ENCODE measurements at places on chromosomes 7 and 10.

- DNase-seq: no peak
Measured at GRCh38 chr7:90968871-90969270, 295.4 kb upstream of the FZD1 start.

GRCh38 chr7:901388-902154 is 25.2 kb downstream of the GET4 start:
- DNase-seq: peak; percentile 94

DNA sequence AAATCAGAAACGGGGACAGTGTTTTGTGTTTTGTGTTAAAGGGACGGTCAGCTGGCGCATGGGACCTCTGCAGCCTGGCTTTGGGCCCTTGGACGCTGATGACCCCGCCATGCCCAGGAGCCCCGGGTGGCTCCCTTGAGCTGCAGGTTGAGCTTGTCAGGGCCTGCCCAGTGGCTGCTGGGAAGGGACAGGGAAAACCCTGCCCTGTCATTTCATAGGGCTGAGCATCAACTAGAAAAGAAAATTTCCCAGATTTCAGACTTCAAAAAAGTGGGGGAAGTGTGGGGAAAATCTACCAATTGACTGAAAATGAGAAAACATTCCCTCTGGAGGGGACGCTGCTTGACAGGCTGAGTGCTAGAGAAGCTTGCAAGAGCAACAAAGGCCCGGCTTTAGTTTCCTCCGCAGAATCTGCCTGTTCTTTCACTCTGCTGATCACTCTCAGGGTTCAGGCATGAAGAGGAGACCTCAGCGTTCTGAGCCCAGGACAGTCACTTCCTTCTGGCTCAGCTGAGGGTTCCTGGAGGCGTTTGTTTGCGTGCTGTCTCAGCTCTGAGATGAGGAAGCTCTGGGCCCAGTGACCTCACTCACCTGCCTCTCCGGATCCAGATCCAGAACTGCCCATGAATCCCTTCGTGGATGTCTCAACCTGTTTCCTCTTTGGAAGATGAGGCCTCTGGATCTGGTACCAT is 18.6 kb upstream of the DNAJB6 start:
- DNase-seq: no peak

DNA sequence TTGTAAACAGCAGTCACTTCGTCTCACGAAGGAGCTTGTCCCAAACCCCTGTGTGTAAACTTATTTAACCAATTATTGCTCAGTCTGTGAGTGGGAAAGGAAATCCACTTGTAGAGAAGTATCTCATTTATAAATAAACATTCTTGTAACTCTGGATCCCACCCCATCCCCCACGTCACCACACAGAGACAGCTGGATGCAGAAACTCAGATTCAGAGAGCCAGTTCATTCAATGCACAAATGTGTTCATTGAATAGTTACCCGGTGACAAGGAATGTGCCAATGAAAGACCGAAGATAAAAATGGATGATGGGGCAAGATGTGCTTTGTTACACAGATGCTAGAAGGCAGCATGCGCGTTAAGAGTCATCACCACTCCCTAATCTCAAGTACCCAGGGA is 8.3 kb upstream of the OCM start:
- no peak for DNase-seq

DNA sequence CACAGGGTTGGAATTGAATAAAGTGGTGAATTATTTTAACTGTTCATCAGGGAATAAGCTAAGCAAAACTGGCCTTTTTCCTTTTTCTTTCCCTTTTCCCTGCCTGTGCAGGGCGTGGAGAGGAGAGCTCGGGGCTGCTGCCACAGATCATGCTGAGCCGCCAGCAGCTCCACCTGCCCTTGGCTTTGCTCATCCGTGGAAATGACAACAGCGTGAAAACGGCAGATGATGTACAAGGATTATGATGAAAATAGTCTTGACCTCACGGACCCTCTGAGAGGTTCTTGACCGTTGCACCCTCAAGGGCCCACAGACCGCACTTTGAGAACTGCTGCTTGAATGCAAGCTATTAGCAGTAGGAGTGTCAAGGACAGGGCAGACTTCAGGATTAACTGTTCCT is 10.6 kb downstream of the PPP2R2D start:
- DNase-seq: no peak

GRCh38 chr7:5649641-5650040 is 131.8 kb downstream of the RNF216 start:
- no peak for DNase-seq

DNA sequence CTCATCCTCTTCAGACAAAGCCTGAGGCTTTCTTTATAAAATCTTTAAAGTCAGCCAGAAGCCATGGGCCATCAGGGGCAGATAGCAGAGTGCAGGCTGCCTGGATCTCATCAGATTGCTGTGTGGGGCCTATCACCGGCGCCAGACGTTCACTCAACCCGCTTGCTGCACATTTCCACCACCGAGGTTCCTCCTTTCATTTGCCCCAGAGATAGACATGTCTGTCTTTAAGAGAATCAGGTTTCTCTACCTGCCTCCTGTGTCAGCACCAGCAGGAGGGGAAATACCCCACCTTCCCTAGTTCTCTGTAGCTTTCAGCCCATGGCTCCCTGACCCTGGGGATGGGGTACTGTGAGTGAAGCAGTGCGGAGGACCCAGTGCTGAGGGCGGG is 22.0 kb downstream of the SLC18A2 start:
- no peak for DNase-seq

DNA sequence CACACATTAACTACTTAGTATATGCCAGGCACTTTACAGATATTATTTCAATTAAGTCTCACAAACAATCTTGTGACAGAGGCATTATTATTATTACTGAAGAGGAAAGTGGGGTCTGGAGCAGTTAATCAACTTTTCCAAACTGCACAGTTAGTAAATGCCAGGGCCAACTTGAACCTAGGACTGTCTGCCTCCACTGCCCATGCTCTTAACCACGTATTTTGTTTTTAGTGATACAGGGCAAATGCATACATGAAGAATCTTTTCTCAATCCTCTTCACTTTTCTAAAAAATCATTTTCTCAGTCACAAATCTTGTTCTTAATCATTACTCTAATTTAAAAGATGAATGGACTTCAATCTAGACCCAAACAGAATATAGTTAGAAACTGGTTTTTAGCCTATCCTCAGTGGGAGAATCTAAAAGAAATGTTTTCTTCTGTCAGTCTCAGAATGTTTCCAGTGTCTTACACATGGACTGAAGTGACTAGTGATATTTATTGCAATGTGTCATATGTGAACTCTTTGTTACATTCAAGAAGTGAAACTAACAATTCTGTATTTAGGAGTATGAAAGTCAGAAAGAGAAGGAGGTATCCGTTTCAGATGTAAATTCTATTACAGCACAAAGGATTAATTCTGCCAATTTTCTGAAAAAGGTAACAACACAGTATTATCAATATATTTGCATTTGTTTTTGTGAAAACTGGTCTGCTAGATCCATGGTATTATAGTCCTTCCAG is 55.5 kb upstream of the CCNJ start:
- DNase-seq: no peak

DNA sequence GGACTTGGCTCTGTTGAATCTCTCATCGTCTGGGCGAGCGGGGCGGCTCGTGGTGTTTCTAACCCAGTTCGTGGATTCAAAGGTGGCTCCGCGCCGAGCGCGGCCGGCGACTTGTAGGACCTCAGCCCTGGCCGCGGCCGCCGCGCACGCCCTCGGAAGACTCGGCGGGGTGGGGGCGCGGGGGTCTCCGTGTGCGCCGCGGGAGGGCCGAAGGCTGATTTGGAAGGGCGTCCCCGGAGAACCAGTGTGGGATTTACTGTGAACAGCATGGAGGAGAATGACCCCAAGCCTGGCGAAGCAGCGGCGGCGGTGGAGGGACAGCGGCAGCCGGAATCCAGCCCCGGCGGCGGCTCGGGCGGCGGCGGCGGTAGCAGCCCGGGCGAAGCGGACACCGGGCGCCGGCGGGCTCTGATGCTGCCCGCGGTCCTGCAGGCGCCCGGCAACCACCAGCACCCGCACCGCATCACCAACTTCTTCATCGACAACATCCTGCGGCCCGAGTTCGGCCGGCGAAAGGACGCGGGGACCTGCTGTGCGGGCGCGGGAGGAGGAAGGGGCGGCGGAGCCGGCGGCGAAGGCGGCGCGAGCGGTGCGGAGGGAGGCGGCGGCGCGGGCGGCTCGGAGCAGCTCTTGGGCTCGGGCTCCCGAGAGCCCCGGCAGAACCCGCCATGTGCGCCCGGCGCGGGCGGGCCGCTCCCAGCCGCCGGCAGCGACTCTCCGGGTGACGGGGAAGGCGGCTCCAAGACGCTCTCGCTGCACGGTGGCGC is at the start of gene EN2:
Gene EN2 (plus strand): TSS at position 19 of the 767 bp plus-strand sequence. CDS start 249 bp downstream, at position 268.
- peak; percentile 32 for DNase-seq

- DNase-seq: no peak
Measured at GRCh38 chr7:105122619-105123018, 108.6 kb downstream of the KMT2E start.

- DNase-seq: no peak
Measured at GRCh38 chr7:134515569-134516468, 11.5 kb upstream of the AKR1B10 start.

DNA sequence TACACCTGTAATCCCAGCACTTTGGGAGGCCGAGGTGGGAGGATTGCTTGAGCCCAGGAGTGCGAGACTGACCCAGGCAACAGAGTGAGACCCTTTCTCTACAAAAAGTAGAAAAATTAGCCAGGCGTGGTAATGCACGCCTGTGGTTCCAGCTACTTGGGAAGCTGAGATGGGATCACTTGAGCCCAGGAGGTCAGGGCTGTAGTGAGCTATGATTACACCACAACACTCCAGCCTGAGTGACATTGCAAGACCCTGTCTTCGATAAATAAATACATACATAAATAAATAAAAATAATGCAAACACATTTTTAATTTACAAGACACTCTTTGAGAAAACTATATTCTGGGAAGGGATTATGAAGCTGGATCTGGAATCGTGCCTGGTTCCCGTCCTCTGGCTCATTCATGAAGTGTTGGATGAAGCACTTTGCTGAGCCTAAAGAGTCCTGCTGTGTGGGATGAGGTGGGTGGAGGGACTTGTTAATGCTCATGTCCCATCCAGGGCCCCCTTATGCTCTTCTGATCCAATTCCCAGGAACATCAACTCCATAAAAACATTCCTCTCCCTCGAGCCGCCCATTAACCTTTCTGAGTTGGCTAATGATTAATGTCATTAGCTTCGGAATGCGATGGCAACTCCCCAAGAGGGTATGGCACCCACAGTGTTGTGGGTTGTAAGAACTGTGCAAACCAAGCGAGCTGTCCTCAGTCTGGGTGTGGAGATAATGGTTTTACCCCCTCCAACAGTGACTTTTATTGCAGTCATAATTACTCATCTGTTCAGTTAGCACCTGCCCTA is 236.3 kb downstream of the BAMBI start:
- peak; percentile 20 for DNase-seq

GRCh38 chr10:110395350-110396283 is 90.9 kb upstream of the SMNDC1 start:
- DNase-seq: peak; percentile 66

DNA sequence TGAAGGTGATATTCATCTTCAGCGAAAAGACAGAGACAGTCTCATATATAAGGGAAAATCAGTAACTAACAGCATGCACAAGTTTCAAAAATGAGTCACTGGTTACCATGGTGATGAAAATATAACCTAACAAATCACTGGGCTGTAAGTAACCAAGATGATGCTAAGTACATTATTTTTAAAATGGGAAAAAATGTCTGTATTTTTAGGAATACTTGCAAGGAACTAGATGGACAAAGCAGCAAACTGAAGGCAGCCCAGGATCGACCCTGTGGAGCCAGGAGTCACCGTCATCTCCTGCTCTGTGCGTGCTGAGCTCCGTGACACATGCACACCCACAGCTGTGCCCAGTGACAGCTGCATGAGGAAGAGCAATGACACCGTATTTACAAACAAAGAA is 137.3 kb downstream of the ELMO1 start:
- DNase-seq: no peak

DNA sequence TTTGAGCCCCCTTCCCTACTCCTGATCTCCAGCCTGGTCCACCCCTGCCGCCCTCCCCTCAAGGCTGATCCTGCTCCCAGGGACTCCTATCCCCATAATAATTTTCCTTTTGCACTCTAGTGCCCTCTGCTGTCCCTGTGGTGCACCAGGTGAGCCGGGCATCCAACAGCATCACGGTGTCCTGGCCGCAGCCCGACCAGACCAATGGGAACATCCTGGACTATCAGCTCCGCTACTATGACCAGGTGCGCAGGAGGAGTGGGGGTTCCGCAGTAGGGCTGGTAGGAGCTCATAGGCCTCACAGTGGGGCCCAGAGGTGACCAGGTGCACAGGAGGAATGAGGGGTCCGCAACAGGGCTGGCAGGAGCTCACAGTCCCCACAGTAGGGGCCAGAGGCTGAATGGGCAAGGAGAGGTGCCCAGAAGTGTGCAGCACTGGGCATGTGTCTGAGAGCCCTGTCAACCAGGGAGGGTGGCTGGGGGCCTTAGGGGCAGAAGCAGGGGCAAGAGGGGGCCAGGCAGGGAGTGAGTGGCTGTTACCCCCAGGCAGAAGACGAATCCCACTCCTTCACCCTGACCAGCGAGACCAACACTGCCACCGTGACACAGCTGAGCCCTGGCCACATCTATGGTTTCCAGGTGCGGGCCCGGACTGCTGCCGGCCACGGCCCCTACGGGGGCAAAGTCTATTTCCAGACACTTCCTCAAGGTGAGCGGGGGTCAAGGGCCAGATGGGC is 11.7 kb downstream of the EPHB6 start:
- peak; percentile 65 for DNase-seq

DNA sequence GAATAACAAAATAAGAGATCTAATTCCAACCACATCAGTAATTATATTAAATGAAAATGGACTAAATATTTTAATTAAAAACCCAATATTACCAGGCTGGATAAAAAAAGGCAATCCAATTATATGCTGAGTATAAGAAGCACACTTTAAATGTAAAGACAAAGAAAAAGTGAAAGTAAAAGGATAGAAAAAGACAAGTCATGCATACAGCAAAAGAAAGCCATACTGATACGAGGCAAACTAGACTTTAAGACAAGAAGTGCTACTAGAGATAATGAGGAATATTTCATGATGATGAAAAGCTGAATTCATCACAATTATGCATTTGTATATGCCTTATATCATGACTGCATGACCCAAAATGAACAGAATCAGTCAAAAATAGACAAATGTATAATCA is 628.6 kb downstream of the PHTF2 start:
- DNase-seq: no peak

DNA sequence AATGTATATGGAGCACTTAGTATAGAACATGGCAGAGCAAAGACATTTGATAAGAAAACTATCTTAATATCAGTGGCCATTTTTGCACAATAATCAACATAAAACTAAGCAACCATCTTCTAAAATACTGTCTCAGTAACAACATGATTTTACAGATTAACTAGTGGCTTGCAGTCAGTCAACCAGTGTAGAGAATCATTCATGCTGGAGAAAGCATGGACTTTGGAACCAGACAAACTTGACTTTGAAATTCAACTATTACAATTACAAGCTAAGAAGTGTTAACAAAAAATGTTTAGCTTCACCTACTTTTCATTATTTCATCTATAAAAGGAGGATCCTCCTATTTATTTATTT is 27.7 kb downstream of the CUBN start:
- DNase-seq: no peak
